Stimulated activated CD8-positive, alpha-beta memory T cell treated with anti-CD3 and anti-CD28 coated beads, Interleukin-15, amount 100 ng/mL, for 1 hour (primary cell): ENCODE measurements at places on chromosomes 1 and 21.

DNA sequence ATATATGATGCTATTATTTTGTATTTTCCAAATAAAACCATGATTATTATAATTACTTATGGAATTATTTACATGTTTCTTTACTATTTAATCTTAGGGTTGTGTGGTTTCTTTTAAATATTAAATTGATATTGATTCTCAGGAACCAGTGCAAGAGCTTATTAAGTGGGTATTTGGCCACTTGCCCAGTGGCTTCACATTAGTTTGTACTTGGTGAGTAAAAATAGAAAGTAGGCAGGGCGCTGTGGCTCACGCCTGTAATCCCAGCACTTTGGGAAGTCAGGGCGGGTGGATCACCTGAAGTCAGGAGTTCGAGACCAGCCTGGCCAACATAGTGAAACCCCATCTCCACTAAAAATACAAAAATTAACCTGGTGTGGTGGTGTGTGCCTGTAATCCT, 497.1 kb downstream of the PTPRC start:
- DNase-seq, result no peak

- no peak for DNase-seq
Measured at GRCh38 chr1:95640746-95641145, 406.7 kb downstream of the RWDD3 start.

DNA sequence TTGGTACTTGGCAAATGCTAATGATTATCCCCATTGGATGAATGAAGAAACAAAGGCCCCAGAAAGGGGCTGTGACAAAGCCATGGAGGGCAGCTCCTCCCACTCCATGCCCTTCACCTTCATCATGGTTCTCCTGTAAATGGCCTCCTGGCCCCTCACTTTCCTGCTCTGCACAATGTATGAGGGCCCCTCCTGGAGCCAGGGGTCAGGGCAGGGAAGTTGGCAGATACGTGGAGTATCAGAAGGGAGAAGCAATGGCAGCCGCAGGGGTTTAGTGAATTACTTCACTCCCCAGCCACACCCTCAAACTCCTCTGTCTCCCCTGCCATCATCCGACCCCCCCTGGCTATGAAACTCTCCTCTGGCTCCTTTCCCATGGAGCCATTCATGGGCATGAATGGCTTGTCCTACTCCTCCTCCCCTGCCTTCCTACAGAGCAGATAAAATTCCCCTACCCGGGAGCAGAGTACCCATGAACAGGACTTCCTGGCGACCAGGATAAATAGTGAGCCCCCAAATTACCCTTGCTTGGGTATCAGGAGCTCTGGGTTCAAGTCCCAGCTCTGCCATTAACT, 86.3 kb downstream of the CAMK2N1 start:
- no peak for DNase-seq

GRCh38 chr1:58108783-58109182, 437.7 kb downstream of the OMA1 start:
- DNase-seq, result no peak

DNA sequence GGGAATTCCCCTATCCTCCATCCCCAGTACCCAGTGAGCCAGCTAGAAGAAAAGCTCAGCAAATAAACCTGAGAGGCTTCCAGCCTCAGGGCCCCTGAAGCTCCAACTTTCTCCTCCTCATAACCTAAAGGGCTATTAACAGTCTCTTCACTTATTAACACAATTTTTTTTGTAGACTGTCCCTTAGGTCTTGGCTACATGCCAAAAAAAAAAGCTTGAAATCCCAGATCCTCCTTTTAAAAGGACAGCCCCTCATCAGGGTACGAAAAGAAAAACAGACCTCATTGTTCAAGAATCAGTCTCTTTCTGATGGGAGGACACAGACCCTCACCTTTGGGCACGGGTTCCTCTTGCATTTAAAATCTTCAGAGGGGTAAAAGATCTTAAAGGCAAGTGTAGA, 72.8 kb upstream of the CD1D start:
- DNase-seq, result no peak

GRCh38 chr1:41255978-41256377, 13.9 kb upstream of the SCMH1 start:
- no peak for DNase-seq

DNA sequence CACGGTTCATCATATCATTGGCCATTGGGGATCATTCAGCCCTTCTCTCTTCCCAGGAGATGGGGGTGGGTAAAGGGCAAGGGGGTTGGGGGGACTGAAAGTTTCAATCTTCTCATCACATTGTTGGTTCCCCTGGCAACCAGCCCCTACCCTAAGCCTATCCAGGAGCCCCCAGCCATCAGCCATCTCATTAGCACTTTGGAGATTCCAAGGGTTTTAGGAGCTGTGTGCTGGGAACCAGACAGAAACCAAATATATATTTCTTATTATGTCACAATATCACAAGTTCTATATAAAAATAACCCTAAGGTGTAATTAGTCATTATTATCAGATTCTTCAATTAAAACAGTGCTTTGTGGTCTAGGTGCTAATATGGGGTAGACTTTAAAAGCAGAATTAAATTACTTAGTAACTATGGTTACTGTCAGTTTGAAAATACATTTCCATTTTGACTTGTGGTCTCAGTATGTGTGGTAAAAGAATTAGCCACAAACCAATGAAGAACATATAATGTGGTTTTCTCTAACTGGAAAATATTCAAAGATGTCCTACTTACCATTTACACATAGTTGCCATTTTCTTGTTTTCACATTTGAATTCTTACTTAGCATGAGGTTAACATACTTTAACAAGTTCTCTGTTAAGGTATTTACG, 28.1 kb downstream of the IL23R start:
- DNase-seq, result no peak

DNA sequence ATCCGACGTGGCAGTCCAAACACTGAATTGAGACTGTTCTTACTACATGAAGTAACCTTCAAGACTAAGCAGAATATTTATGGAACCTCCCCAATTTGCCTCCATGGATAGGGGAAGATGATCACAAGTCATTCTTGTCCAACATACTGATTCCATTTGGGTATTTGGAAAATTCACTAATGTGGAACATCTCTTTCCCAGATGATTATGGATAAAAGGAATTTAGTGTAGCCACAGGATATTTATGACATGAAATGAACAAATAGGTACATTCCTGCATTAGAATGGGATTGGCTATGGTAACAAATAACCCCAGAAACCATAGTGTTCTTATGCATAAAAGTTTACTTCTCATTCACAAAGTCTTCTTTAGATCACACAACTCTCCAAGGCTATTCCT, 40.2 kb upstream of the SGIP1 start:
- no peak for DNase-seq

DNA sequence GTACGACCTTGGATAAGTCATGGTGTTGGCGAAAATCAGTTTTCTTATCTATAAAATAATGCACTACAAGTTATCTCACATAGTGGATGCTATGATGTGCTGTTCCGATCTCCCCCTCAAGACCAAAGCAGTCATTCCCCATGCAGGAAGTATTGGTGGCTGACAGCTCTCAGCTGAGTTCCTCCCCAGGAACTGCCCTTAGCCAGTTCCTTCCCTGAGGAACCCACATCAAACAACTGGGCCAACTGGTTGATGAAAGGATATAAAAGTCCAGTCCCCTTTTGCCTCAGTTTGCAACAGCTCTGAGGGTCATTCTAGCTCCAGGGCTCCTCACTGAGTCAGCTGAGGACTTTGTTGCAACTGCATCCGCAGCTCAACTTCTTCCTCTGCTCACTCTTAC, 16.1 kb upstream of the SLAMF1 start:
- no peak for DNase-seq

DNA sequence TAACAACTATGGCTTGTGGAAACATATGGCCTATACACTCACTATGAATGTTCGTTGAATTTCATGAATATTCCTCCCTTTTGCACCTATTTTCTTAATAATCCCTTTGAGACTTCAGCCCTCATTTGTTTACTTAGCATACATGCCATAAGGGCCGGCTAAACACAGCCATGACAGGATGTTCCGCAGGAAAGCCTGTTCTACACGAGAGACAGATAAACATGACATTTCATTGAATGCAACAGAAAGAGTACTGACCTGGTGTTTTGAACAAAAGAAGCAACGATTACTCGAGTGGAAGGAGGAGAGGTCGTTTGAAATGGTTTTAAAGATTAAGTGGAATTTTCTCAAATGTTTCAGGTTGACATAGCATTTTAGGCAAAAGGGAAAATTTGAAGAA, 459.5 kb upstream of the CXADR start:
- no peak for DNase-seq

DNA sequence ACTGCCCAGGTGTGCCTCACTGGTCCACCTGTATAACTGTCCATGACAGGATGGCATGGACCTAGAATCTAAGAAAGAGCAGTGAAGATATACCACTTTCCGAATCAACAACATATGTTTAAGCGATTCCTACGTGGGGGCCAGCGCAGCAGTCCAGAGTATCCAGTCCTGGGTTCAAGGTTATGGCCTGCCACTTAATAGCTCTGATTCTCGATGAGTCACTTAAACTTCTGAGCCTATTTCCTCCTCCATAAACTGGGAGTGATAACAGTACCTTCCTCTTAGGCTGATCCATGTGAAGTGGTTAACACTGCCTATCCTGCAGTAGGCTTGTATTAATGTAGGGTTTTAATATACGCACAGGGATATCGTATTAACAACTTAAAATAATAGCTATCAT, 2.8 kb downstream of the STPG1 start:
- no peak for DNase-seq
